ENCODE measurements at places on chromosomes 4 and X. TPM values are rescaled to one million over a fixed set of nuclear protein-coding genes. Genes with fewer than 3 reads are reported as not detected.

The CNGA1 gene
- total RNA-seq: not detected

The BEND2 gene
- not detected for total RNA-seq

The SSX4B gene
- total RNA-seq: not detected

The GDPD2 gene
- total RNA-seq: not detected

The TEX13D gene
- not detected for total RNA-seq

The SHOX gene
- 0.29 TPM for total RNA-seq

The ADH1C gene
- total RNA-seq: 27.0 TPM

The USP17L19 gene
- total RNA-seq: not detected

The CXCL3 gene
- total RNA-seq: not detected

The CTAG2 gene
- total RNA-seq: not detected

The CPXCR1 gene
- not detected for total RNA-seq

The CLDN34 gene
- total RNA-seq: not detected

The AMBN gene
- not detected for total RNA-seq

The ANTXR2 gene
- total RNA-seq: 14.5 TPM

The ASMT gene
- not detected for total RNA-seq

The HPGDS gene
- total RNA-seq: not detected

The QRFPR gene
- not detected for total RNA-seq

The SCLT1 gene
- total RNA-seq: 1.6 TPM

The XAGE3 gene
- total RNA-seq: not detected

The NSDHL gene
- total RNA-seq: 8.8 TPM

The CT45A3 gene
- total RNA-seq: not detected

The GATB gene
- 26.4 TPM for total RNA-seq

The HOPX gene
- 6.6 TPM for total RNA-seq

The FABP2 gene
- total RNA-seq: not detected

The HSFX3 gene
- total RNA-seq: not detected

The GAGE13 gene
- not detected for total RNA-seq

The HTN1 gene
- total RNA-seq: not detected

The LAMTOR3 gene
- total RNA-seq: 20.8 TPM

The DIAPH2 gene
- total RNA-seq: 41.6 TPM

The ERAS gene
- total RNA-seq: not detected
